ENCODE measurements at places on chromosomes 4 and X.

DNA sequence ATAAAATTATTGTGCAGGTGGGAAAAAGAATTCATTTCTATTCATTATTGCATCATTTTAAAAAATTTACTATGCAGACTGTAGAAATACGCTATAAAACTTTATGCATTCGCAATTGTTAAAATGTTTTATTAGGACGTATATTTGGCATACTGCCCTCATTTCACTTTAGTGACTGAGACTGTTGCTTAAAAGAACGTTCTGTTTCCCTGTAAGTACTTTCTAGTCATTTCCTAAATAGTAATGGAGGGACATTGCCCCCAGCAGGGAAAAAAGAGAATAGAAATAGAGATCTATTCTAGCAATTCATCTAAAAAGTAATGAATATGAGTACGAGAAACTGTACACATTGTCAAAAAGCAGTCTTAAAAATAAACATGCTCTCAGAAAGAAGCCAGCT is 1295.8 kb upstream of the TENM3 start:
- H3K27me3 ChIP-seq: no peaks in the 10 kb centered on the region
- no peak overlapping the region for H3K27ac ChIP-seq
- H3K36me3 ChIP-seq: no peaks in the 10 kb centered on the region
- no peak for DNase-seq

DNA sequence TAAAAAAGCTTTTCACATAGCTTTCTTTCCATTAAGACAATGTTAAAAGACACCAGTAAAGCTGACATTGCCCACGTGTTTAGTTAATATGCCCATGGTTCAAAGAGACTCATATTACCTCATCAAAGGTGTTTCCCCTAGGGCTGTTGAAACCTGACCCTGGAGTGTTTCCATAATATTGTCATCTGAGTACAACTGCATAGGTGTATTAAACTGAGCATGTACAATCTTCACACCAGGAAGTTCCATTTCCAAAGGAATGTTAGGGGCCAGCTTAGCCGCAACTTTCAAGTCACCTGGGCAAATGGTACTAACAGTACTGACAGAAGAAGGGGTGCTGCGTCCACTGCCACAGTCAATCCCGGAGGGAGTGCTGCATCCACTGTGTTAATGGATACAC is 27.1 kb downstream of the PDLIM3 start:
- no peak overlapping the region for H3K4me3 ChIP-seq
- H3K36me3 ChIP-seq: no peaks in the 10 kb centered on the region
- peaks cover 40% of the 10 kb centered on the region for H3K27me3 ChIP-seq
- no peak for DNase-seq
- H3K27ac ChIP-seq: no peak overlapping the region

- H3K27me3 ChIP-seq: peaks cover 40% of the 10 kb centered on the region
- H3K36me3 ChIP-seq: no peaks in the 10 kb centered on the region
- peaks cover 4% of the 10 kb centered on the region for H3K4me1 ChIP-seq
- no peak overlapping the region for H3K4me3 ChIP-seq
- no peak for DNase-seq
- no peak overlapping the region for H3K27ac ChIP-seq
Observed at GRCh38 chrX:153647461-153648357, 706 bp downstream of the DUSP9 start.

DNA sequence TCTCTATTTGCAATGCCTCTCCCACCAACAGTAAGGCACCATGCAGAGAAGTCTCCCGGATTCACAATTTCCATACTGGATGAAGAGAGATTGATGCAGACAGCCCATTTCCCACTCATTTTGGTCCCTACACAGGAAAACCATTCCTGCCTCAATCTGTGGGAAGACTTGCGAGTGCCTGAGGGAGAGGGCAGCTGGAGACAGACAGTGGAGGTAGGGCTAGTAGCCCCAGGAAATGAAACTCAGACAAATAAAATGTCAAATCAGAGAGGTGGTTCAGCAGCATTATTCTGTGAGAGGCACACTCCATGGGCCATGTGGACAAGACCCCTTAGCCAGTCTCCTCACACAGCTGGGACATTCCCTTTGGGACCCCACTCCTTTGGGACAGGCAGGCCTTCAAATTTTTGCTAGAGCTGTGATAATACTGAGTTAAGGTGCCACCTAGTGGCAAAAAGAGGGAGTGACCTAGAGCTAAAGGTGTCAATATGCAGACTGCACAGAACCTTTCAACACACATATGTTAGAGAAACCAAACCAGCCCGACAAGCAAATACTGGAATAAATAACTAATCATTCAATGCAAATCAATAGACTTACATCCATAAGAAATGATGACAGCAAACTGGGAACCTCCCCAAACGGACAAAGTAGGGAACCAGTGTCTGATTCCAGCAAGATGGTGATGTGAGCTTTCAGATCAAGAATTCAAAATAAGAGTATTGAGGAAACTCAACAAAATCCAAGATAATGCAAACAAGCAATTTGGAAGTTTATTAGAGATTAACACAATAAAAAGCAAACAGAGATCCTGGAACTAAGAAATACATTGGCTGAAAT is 1865.3 kb upstream of the AGA start:
- H3K4me1 ChIP-seq: no peaks in the 10 kb centered on the region
- H3K27me3 ChIP-seq: no peaks in the 10 kb centered on the region
- H3K4me3 ChIP-seq: no peak overlapping the region
- H3K36me3 ChIP-seq: no peaks in the 10 kb centered on the region

DNA sequence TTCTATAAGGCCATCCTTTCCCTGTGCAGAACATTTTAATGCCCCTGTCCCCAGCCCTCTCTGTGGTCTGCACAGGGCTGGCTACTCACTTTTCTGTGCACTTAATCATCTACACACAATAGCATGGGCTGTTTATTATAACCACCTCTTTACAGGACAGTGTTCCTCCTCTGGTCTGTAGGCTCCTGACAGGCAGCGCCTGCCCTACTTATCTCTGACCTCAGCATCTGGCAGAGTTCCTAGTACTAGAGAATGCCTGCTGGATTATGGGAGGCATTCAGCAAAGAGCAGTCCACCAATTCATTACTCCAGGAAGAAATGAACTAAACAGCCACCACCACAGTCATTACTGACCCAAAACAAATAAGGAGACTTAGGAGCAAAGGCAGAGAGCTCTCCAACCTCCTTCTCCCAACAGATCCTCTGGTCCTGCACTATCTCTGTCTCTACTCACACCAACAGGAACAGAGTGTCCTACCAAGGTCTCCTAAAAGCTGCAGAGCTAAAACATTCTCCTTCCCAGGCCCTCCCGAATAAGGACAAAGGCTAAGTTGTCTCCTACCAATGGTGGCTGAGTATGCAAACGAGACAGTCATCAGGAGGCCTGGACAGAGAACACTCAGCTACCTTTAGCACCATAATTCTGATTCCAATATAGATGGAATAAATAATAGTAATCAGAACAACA is 279.2 kb downstream of the QDPR start:
- H3K36me3 ChIP-seq: no peaks in the 10 kb centered on the region
- no peak for DNase-seq
- H3K27me3 ChIP-seq: no peaks in the 10 kb centered on the region
- no peak overlapping the region for H3K27ac ChIP-seq

- DNase-seq: no peak
- no peaks in the 10 kb centered on the region for H3K4me1 ChIP-seq
- H3K36me3 ChIP-seq: no peaks in the 10 kb centered on the region
- no peak overlapping the region for H3K4me3 ChIP-seq
- no peaks in the 10 kb centered on the region for H3K27me3 ChIP-seq
Observed at GRCh38 chr4:29734343-29735213, 985.6 kb upstream of the PCDH7 start.

GRCh38 chrX:151169783-151170182 is 6.6 kb upstream of the GPR50 start:
- H3K27ac ChIP-seq: no peak overlapping the region
- no peaks in the 10 kb centered on the region for H3K4me1 ChIP-seq
- H3K27me3 ChIP-seq: peaks cover 16% of the 10 kb centered on the region
- H3K4me3 ChIP-seq: no peak overlapping the region

- no peaks in the 10 kb centered on the region for H3K36me3 ChIP-seq
- no peaks in the 10 kb centered on the region for H3K27me3 ChIP-seq
- no peak overlapping the region for H3K27ac ChIP-seq
- H3K4me1 ChIP-seq: no peaks in the 10 kb centered on the region
- no peak overlapping the region for H3K4me3 ChIP-seq
- no peak for DNase-seq
Observed at GRCh38 chr4:100009490-100009889, 59.4 kb upstream of the H2AZ1 start.

GRCh38 chr4:189786447-189786846 is 154.2 kb upstream of the FRG1 start:
- H3K4me3 ChIP-seq: no peak overlapping the region
- H3K27ac ChIP-seq: no peak overlapping the region
- DNase-seq: no peak
- no peaks in the 10 kb centered on the region for H3K27me3 ChIP-seq

DNA sequence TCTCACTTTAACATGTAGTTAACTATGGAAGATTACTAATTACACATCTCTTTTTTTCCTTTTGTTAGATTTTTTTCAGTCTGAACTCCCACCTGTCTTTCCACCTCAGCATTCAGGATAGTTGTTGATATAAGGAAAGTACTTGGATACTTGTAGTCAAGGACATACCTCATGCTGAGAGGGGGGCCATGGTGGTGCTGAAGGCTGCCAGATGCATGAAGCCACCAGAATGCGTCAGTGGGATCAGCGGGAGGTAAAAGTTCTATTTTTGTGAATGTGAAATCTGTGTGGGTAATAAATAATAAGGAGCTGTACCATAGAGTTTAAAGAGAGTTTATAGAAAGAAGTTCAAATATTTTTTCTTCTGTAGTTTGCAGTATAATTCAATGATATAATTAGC is 13.1 kb upstream of the NDST4 start:
- H3K36me3 ChIP-seq: no peaks in the 10 kb centered on the region
- no peak overlapping the region for H3K27ac ChIP-seq
- H3K4me1 ChIP-seq: no peaks in the 10 kb centered on the region
- H3K4me3 ChIP-seq: no peak overlapping the region

DNA sequence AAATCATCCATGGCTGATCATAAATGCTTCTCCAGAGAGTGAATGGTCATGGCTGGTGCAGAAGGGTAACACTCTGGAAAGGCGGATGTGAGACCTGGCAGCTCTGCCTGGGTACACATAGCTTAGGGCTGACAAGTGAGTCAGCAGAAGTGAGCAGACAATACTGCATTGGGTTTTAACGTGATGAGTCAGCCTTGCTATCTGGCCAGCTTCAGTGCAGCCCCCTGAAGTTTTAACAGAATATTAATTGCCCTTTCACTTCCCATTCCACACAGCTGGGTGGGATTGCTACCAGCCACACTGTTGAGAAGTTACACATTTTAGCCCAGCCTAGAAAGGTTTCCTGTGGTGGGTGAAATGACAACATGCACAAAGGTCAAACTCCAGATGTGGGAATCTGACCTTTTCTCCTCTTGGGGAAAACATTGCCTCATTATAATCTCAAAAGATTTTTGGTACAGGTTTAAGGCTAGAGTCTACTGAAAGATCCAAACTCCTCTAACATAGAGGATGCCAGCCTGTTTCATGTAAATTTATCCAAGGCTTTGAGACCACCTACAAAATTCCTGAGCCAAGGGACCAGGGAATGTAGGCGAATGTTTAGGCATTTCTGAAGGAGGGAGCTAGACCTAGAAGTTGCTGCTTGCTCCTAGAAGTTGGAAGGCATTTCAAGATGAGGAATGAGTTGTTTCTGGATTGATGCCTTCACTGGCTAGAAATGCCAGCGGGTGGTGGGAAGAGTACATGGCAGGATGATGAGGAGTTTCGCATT is 230.3 kb upstream of the PGRMC2 start:
- H3K36me3 ChIP-seq: peaks cover 3% of the 10 kb centered on the region
- no peak for DNase-seq
- H3K27me3 ChIP-seq: no peaks in the 10 kb centered on the region
- peaks cover 21% of the 10 kb centered on the region for H3K4me1 ChIP-seq

DNA sequence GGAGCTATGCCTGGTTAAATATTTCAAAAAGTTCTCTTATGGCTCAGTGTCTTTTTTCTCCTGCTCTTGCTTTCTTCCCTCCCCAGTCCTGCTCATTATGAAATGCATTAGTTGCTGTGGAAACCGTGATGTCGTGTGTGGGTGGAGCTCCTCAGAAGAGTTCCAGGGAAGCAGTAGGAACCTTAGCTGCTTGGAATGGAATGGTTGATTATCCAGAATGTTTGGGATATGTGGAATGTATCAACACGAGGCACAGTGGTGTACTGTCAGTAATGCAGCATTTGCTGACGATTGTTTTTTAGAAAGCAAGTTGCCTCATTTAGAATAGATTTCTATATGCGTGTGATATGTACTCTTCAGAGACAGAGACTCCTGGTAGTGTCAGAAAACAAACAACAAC is 333.2 kb downstream of the ARHGAP10 start:
- no peak for DNase-seq
- H3K27ac ChIP-seq: no peak overlapping the region
- peaks cover 14% of the 10 kb centered on the region for H3K4me1 ChIP-seq
- H3K4me3 ChIP-seq: no peak overlapping the region

GRCh38 chr4:55547466-55547770 is 709 bp upstream of the CLOCK start:
- H3K4me3 ChIP-seq: peak overlapping the region; percentile 84
- H3K27ac ChIP-seq: no peak overlapping the region
- H3K4me1 ChIP-seq: peaks cover 38% of the 10 kb centered on the region
- no peaks in the 10 kb centered on the region for H3K36me3 ChIP-seq

GRCh38 chr4:139647184-139647583 is 18.4 kb upstream of the MGST2 start:
- H3K4me1 ChIP-seq: peaks cover 8% of the 10 kb centered on the region
- H3K4me3 ChIP-seq: no peak overlapping the region
- no peak for DNase-seq
- H3K36me3 ChIP-seq: no peaks in the 10 kb centered on the region
- H3K27ac ChIP-seq: no peak overlapping the region

DNA sequence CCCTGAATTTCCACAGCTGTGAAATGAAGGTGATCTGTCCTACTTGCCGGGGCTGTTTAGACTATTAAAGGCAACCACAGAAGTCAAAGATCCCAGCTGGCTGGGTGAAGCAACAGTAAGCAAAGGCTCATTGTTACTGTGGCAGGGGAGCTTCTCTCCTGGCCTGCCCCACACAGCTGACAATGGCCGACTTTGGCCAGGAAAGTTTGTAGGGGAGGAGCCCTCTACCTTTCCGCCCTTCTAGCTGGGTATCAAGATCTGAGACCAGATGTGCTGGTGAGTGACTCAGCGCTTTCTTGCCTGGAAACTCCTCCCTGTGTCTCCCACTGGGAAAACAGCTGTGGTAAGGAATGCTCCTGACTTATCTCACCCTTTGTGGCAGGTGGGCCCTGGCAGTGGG is 21.1 kb downstream of the RASSF6 start:
- no peaks in the 10 kb centered on the region for H3K36me3 ChIP-seq
- no peak for DNase-seq
- H3K27ac ChIP-seq: no peak overlapping the region
- H3K4me3 ChIP-seq: no peak overlapping the region
